ENCODE measurements at places on chromosomes 3 and 15.

DNA sequence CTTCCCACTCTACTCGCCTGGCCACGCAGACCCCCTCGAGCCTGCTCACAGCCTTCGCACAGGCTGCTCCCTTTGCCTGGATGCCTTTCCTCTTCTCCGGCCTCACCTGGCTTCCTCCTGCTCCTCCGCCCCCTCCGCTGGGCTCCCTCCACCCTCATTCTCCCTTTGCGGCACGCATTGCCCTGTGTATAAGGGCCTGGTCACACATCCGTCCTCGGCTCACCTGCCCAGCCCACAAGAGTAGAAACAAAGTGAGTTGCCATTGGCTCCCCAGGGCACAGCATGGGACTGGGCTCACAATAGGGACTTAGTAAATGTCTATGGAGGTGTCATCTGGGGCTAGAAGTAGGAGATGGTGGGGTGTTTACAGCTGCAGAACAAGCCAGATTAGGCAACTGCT, 4.2 kb downstream of the PLXND1 start:
- DNase-seq = no peak

DNA sequence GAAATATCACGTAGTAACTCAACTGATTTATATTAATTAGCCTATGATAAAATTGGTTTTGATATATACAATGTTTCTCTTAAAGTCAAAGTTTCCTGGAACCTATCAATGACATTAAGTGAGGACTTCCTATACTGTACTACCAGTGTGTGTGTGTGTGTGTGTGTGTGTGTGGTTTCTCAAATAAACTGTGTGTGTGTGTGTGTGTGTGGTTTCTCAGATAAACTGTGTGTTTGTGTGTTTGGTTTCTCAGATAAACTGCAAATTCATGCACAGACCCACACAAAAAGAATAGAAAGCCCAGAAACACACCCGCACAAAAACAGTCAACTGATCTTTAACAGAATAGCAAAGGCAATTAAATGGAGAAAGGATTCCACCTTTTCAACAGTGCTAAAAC, 14.5 kb upstream of the WDR5B start:
- no peak for DNase-seq

DNA sequence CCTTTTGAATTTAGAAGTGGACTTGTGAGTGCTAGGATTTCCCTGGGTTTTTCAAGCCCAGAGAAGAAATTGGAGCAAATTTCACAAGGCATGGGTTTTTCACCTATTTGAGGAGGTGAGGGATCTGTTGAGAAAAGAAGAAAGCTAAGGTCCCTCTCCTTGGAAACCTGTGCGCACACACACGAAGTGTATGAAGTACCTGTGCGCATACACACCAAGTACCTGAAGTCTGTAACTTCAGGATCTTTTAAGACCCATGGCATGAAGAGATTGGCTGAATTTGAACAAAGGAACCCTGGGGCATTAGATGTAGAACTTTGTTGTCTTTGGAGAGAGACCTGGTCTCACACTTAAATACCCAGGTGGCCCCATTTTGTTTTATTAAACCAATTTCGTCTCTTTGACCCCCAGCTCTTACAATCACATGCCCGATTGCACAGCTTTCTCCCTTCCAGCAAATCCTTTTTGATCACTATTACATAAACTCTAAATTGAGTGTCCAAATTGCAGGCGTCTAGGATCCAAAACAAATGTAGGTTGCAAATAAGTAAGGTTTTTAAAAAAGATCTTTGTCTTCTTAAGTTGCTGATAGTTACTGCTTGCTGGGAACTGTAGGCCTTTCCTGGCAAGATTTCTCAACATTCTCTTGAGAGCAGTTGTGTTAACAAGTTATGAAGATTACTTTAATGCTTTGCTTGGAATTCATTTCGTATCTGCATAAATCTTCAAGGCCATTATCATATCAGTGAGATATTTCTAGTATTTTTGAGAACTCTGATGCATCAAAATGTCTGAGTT, 64.3 kb downstream of the CMTM8 start:
- DNase-seq = no peak

DNA sequence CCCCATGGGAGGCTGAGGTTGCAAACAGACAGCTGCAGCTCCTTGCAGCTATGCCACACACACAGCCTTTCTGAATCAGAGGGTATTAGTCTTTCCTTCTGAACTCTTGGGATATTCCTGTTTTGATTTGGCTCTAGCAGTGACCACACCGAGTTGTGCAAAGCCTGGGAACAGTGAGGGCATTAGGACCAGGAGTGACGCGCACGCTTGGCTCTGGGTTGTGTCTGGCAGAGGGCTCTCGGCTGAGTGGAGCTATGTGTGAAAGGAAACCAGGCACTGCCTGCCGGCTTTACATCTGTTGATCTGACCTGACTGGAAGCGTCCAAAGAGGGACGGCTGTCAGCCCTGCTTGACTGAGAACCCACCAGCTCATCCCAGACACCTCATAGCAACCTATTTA, at the start of gene GALNT15:
TSS of gene GALNT15 (plus strand) at position 292 of the 400 bp plus-strand sequence. CDS start 472 bp downstream, outside the sequence.
- DNase-seq = peak; percentile 82

- no peak for DNase-seq
Observed at GRCh38 chr15:89356634-89357298, 22.1 kb upstream of the POLG start.

DNA sequence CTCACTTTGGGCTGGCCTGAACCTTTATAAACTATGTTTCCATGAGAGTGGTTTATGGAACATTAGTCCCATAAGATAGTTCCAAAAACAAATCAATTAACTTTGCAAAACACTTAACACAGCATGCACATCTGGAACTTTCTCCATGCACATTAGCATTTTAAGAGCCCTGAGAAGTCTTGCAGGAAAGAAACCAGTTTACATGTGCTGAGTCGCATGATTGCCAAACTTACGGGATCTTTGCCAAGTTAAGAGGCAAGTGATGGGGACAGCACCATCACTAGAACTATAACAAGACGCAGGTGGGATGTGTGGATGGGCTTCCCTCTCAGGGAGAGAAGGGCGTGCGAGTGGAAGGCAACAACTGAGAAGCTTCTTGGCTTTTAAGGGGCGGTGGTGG, 20.7 kb downstream of the ADAMTS9 start:
- no peak for DNase-seq

GRCh38 chr3:27666708-27667107, 55.4 kb downstream of the EOMES start:
- DNase-seq = peak; percentile 19

DNA sequence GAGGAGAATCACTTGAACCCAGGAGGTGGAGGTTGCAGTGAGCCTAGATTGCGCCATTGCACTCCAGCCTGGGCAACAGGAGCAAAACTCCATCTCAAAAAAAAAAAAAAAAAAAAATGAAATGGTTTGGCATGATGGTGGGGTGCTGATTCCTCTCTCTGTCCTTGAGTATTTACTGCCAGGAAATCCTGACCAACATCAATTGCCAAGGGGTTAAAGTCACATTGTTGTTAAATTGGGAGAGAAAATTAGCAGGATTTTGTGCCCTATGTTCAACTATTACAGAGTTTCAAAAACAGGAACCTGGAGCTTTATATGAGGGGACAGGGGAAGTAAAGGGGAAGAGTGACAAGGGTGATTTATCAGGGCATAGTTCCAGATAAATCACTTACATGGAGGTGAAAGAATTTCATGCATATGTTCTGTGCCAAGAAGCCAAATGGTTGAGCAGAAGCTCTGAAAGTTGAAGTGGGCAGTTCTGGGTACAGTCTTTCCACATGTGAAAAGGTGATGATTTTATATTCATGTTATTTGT, 70.5 kb upstream of the TSEN2 start:
- DNase-seq = no peak

DNA sequence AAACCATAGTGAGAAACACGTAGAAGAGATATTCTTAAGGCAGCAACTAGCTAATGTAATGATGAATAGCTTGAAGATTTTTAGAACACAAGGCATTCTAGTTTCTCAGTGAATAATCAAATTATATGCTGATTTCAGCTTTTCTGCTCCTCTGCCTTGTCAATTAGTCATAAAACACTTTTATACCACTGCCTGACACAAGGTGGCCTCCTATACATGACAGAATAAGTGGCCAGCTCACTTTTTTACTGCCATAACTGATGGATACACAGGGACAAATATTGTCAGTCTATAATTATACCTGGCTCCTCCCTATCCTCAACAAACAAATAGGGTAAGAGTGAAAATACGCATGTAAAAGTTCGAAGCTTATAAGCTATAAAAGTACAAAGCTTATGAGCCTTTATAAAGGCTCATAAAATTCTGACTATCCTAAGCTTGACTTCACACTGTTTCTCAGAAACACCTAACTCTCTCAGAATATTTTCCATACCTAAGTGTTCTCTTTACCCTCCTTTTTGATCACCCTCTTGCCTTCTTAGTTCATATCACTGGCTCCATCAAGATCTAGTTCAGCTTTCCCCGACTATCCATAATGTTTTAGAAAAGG, 81.6 kb downstream of the HERC1 start:
- no peak for DNase-seq

GRCh38 chr3:40895109-40895508, 304.2 kb upstream of the CTNNB1 start:
- DNase-seq = no peak

- DNase-seq = no peak
Observed at GRCh38 chr15:37981775-37982174, 47.3 kb downstream of the TMCO5A start.

GRCh38 chr15:95737060-95737459, 593.4 kb upstream of the NR2F2 start:
- no peak for DNase-seq

DNA sequence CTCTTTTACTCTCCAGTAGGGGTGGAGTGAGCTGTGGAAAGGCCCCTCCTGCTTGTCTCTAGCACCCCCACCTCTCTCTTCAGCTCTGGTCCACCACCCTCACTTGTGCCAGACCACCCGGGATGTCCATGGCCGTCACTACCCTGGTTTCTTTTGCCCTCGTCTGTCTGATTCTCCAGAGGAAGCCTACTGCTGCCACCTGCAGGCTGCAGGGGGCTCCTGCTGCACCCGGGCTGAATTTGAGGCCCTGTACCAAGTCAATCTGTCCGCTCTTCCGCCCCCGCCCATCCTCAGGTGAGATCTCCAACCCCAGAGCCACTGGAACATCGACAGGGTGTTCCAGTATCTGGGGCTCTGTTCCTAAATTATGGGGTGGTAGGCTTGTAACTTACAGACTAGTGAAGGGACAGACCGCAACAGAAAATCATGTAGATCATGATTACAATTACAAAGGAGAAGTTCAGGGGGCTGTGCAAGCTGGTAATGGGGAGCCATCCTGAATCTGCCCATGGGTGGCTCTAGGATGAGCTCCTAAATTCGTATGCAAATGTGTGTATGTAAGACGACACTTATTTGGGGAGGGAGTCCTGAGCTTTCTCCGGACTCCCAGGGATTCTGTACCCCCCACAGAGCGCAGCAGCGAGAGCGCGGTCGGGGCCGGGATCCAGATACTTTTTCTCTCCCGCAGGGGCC, 683 bp upstream of the UNC45A start:
- DNase-seq = peak; percentile 82

DNA sequence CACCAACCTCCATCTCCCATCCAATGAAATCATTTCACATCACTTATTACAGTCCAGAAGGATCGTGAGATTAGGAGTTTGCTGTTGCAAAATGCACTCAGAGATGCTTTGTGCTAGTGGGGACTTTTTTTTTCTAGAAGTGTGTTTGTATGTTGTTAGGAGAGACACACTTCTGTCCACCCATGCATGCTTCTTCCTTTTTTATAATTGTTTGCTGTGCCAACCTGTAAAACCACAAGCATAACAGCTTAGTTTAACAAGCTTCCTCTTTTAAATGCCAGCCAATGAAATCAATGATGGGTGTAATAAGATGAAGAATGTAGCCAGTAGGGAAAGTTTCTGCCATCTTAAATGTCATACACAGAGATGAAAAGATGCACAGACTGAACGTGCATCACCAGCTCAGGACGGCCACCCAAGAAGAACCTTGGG, 305.6 kb upstream of the STT3B start:
- no peak for DNase-seq

GRCh38 chr3:177694316-177694715, 497.0 kb upstream of the TBL1XR1 start:
- DNase-seq = no peak

DNA sequence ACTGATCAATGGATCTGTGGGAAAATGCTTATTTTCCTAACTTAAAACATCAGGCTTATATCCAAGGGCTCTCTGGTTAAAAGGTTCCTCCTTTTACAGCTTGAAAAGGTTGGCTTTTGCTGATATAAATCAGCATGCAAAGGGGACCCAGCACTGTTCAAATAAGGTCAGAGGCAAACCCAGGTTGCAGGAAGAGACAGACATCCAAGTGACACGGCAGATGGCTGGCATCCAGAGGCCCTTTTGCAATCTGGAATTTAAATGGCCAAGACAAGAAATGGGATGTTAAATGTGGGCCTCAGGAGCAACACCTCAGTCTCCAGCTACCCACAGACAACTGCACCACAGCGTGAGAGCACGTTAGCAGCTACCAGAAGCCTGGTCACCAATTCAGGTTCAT, 6.3 kb downstream of the SH3BP5 start:
- no peak for DNase-seq

- DNase-seq = no peak
Observed at GRCh38 chr3:189563853-189564563, 67.2 kb upstream of the TP63 start.

DNA sequence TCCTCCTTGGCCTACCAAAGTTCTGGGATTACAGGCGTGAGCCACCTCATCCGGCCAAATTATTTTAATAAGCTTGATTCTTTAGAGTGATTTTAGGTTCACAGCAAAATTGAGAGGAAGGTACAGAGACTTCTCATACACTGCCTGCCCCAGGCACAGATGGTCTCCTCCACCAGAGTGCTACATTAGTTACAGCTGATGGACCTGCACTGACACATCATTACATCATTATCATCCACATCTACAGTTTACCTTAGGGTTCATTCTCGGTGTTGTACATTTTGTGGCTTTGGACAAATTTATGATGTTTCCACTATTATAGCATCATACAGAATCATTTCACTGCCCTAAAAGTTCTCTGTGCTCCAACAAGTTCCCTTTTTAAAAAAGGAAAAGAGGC, 4.4 kb upstream of the VPS8 start:
- DNase-seq = no peak

GRCh38 chr3:69770219-69770618, 31.0 kb downstream of the MITF start:
- no peak for DNase-seq

- no peak for DNase-seq
Observed at GRCh38 chr3:76369170-76369569, 583.8 kb upstream of the ZNF717 start.

GRCh38 chr3:104564045-104564643, 802.6 kb upstream of the ALCAM start:
- no peak for DNase-seq

GRCh38 chr3:25662736-25663320, 1.9 kb downstream of the TOP2B start:
- no peak for DNase-seq

- no peak for DNase-seq
Observed at GRCh38 chr3:53973905-53974304, 82.2 kb upstream of the SELENOK start.

DNA sequence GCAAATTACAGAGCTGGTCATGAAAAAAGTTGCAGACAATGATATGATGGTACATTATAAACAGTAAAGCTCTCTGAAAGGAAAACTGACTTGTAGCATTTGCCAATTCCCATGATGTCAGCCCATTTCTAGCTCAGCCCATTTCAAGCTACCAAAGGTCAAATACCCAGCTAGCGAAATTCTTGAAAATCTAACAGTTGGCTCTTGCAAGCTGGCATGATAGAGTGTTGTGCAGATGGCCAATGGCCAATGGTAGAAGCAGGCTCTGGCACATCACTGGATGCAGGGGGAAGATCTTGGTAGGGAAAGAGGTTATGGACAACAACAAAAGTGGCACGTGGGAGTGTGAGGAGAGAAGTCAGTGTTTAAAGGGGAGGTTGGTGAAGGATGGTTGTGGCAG, 36.7 kb downstream of the RASGRF1 start:
- no peak for DNase-seq

All from uterus (tissue), 4 donors.